ENCODE measurements at places on chromosomes 13 and 19.

DNA sequence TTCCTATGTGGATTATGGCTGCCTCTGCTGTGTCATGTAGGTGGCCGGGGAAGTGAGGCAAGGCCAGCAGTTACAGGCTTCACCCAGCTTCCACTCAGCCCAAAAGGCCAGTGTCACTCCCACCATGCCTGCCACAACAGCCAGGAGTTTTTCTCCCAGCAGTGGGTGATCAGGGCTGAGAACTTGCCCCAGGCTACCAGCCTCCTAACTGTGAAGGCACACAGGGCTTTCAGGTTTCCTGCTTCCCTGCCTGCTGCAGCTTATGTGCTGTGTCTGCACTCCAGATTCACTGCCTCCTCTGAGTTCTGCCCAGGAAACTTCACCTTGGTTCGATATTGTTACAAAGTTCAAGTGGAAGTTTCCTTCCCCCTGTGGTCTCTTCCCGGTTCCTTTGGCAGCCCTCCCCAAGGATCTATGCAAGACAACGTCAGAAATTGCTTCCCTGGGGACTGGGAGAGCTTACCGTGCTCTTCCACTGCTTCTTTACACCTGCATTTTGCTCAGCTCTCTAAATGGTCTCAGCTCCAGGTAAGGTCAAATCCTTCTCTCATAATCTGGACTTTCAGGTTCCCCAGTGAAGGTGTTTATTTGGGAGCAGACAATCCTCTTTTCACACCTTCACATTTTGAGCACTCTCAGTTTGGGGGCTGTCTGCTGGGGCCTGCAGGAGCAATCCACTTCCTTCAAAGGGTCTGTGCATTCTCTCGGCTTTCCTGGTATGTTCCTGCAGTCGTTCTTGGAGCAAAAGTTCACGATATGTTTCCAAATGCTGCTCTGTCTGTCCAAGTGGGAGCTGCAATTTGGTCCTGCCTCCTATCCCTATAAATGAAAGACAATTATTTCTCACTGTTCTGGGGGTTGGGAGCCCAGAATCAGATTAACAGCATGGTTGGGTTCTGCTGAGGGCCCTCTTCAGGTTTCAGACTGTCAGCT, 1730.1 kb upstream of the PRR20A start:
- DNase-seq: no peak

DNA sequence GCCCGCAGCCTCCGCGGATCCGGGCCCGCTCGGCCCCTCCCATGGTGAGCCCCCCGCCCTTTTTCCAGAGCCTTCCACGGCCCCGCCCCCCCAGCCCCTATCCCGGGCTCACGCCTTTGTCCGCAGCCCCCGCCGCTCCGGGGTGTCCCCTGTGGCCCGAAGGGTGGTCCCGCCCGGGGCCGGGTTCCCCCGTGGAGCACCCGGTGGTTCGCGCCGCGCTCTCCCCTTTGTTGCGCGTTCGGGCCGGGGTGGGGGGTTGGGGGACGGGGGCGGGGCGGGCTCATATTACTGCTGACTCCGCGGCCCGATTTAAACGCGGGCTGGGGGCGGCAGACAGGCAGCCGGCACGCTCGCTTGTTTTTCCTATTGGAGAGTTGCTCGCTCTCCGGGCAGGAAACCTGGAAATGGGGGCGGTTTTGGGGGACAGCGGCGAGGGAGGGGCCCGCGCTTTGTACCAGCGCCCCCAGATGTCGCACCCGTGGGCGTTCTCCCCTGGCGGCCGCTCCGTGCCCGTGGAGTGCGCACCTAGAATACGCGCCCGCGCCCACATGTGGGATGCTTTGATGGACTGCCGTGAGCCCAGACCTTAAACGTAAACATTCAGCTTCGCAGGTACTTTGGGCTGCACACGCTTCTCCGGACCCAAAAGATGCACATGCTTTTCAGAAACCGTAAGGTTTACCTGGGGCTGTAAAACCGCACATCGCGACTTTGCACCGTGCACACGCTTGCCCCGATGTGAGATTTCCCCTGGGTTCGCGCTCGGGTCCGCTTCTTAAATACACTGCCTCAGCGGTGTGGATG, 699 bp downstream of the PTOV1 start:
- peak; percentile 27 for DNase-seq

- DNase-seq: no peak
Measured at GRCh38 chr19:1991018-1991913, 24.2 kb downstream of the BTBD2 start.

DNA sequence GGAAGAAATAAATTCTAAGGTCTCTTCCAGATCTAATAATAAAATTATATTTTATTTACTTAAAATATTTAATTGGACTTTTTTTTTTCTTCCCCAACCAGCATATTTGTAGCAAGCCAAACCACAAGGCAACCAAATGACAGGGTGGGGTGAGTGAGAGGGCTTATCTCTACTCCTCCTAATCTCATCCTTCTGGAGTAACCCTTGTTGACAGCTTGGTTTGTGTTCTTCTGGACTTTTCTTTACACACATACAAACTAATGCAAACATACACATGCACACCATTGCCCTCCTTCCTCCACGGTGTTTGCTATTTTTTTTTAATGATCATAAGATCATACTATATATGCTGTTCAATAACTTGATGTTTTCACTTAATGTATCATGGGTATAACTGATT, 383.1 kb downstream of the DLEU7 start:
- no peak for DNase-seq

DNA sequence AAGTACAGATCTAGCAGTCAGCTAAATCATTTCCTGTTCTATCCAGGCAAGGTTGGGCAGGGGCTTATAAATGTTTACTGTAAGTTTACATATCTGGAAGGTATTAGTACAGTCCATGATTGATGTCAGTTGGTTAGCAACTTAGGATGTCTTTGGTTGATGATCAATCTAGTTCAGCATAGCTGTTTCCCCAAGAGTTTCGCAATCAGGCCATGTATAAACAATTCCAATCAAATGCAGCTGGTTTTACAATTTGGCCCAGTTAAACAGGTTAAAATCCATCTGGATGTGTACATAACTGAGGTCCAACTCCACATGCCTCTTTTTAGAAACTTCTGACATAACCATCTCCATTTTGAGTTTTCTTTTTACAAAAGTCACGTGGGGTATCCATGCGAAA, 6.9 kb downstream of the ZNF221 start:
- DNase-seq: no peak

DNA sequence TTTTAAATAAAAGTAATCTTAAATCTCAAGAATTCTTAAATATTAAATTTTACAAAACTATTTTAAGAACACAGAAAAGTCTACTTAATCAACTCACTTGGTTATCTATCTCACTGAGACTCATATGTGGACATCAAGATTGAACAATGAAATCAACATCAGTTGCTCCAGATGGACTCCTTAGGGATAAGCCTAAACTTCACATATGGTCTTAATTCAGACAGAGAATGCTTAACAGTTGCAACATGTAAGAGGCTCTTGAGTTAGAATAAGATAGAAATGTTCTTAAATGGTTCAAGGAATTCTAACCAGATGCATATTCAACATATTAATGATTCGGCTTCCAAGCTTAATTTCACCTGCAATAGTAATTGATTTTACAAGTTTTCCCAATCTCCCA, 1730.9 kb downstream of the PCDH9 start:
- no peak for DNase-seq

DNA sequence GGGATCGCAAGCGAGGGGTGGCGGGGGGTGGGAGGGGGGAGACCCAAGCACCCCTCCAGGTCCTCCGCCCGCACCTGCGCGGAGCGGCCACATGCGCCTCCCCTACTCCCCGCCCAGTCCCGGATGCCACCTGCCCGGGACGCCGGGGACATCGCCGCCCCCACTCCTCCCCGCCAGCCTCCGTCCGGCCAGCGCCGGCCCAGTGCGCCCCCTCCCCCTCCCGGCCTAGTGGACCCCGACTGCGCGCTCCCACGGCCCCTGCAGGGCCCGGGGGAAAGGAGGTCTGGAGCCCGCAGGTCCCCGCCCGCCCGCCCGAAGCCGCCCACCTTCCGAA, 263 bp downstream of the RHPN2 start:
- no peak for DNase-seq

DNA sequence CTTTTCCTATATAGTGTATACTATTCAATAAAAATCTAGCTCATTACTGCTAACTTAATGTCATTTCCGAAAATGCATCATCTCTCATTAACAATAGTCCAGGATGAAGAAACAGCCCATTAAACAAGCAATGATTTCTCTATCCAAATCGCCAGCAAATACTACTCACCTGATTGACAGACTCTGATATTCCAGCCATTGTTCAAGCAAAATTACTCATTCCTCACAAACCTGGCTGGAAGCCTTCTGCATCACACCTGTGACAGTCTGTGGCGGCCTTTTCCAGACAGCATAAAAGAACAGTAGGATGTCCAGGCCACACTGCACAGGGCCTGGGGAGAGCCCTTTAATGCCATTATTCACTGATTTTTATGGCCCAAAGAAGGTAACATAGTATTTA, 115.9 kb downstream of the ABCC4 start:
- no peak for DNase-seq

DNA sequence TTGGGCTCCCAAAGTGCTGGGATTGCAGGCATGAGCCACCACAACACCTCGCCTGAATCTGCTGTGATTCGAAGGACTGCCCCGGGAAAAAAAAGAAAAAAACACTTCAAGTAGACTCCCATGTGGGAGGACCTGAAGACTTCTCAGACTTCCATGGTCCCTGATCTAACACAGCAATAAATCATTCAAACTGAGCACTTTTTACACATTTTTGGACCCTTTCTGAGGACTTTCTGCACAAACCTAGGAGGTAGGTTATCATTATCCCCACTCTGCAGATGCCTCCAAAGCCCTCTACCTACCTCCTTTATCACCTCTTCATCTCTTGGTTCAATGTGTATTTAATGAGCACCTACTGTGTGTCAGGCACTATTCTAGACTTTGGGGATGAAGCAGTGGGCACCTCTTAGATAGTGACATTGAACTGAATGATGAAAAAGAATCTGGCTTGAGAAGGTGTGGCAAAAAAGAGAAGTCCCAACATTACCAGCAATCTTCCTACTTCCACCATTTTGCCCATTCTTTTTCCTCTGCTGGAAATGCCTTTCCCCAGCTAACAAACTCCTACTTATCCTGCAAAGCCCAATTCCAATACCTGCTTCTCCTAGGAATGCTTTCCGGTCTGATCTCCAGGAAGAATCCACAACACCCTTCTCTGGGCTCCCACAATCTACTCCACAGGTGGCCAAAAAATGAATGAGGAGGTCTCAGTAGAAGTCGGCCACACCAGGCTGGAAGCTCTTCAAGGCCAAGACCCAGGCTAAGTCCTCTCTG, 1.6 kb upstream of the CLPP start:
- no peak for DNase-seq

- DNase-seq: no peak
Measured at GRCh38 chr13:90105849-90106496, 1241.5 kb upstream of the MIR17HG start.
